Lower leg skin (tissue), 4 donors: ENCODE measurements at places on chromosomes 16 and 17. TPM values are rescaled to one million over a fixed set of nuclear protein-coding genes. Genes with fewer than 3 reads are reported as not detected.

DNA sequence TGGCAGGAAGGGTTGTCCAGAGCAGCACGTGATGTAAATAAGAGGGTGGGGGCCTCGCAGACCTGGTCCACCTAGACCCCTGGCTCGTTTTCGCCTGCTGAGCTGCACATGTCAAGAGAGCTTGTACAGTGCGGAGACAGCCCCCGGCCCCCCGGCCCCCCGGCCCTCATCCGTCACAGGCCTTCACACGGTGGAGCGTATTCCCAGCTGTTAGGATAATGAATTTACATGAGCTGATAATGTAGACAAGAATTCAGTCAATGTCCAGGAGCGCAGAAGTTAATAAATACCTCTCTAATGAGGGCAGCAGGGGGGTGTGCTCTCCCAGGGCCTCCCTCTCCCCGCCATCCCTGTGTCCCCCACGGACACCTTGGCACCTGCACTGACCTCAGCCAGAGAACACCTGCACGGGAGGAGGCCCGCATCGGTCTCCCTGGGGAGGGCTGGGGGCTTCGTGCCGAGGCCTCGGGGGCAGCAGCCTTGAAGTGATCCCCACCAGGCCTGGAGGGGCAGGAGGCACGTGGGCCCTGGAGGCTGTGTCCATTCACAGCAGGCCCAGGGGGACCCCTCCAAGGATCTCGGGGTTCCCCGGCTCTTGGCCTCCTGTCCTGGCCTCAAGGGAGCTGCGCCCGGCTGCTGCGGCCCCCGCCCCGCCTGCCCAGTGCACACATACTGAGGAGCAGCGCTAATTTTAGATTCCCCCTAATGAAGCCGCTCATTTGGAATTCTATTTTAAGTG, 14.6 kb downstream of the GSE1 start:
- DNase-seq: no peak

- DNase-seq: no peak
Observed at GRCh38 chr17:67747681-67748235, 30.0 kb downstream of the NOL11 start.

DNA sequence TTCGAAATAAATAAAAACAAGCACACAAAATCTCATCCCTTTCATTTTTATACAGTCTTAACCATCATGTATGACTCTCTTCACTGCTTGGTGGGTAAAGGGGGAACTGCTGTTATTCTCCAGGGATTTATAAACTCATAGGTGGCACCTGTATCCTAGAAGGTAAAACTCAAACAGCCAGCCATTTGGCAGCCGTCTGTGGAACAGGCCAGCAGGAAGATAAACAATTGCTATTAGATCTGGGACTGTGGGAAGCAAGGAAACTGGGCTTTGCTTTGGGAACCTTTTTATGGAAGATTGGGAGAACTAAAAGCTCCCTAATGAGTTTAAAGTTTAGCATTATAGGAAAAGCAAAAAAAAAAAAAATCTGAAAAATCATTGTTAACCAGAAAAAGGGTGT, 126.0 kb downstream of the TANGO6 start:
- no peak for DNase-seq

DNA sequence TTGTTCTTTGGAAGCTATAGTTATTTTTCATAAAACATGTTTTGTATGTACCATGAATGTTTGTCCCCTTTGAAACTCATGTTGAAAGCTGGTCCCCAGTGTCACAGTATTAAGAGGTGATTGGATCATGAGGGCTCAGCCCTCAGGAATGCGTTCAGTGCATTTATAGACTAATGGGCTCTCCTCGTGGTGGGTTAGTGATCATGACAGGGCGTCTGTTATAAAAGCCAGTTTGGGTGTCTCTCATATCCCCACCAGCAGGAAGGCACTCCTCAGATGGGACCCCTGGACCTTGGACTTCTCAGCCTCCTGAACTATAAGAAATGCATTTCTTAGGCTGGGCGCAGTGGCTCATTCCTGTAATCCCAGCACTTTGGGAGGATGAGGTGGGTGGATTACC, 10.4 kb downstream of the BANP start:
- DNase-seq: no peak

DNA sequence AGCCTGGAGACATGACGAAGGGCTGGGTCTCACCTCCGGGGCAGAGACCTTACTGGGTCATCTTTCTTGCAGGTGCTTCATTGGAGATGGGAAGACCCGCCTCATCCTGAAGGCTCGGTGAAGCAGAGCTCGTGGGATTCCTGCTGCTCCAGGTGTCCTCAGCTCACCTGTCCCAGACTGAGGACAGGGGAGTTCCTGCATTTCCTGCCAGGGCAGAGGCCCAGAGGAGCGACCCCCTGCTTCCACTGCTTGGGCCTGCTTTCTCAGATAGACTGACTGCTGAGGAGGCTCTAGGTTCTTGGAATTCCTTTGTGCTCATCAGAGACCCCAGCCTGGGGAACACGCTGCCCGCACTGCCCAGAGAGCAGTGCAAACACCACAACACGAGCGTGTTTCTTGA, 11.6 kb downstream of the AQP8 start:
- DNase-seq: no peak

CCDC40 gene
- 2.7 TPM for total RNA-seq

CCDC144A gene
- 0.52 TPM for total RNA-seq
